ENCODE measurements at places on chromosomes 2 and 18. TPM values are rescaled to one million over a fixed set of nuclear protein-coding genes. Genes with fewer than 3 reads are reported as not detected.

C2orf80 gene
- total RNA-seq, result not detected

GRCh38 chr2:239250216-239251081 is 150.4 kb downstream of the HDAC4 start:
- DNase-seq, result no peak

- no peak for DNase-seq
Observed at GRCh38 chr2:190723397-190724090, 74.7 kb downstream of the NAB1 start.

DNA sequence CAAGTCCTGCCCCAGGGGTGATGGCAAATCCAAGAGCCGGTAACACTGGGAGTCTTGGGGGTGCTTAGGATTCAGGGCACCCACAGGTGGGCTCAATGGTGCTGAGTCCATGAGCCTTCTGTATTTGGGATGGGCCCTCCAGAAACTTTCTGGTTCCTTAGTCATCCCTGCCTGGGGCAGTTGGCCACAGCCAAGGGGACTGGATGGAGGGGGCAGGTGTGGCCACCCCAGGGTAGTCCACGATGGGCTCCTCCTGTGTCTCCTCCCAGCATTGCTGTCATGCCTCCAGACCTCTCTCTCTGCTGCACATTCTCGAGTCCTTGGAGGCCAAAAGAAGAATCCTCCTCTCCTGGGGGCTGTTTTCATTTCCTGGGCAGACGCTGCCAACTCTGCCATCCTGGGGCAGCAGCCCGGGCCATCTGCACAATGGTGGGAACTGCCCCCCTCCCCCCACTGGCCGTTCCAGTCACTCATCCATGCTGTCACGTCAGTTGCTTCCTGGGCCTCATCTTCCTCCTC is 158.0 kb upstream of the TWIST2 start:
- no peak for DNase-seq

DNA sequence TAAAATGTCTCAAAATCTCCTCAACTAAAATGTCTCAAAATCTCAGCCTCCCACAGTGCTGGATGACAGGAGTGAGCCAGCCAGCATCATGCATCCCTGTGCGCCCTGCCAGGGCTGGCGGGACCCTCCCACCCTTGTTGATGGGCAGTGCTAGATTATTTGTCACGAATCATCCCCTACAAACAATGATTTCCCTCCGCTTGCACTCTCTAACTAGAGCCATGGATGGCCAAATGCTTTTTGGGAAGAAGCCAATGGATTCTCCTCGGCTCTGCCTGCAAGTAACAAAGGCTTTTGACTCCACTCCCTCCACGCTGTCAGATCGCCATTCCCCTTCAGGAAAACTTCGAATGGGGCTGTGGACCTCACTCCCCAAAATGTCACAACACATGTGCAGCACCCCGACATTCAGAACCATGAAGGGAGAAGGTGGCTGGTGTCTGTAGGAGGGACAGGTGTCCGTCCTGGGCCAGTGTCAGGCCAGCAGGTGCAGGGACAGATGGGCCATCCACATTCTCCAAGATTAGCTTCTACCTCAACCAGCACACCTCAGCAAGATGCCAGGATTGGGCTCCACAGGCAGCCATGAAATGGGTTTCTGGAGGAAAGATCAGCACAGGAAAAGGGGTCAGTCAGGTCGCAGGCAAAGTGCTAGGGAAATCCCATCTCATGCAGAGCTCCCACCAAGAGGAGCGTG is 11.5 kb downstream of the AMER3 start:
- DNase-seq, result no peak

C1QL2 gene
- total RNA-seq, result not detected

DNA sequence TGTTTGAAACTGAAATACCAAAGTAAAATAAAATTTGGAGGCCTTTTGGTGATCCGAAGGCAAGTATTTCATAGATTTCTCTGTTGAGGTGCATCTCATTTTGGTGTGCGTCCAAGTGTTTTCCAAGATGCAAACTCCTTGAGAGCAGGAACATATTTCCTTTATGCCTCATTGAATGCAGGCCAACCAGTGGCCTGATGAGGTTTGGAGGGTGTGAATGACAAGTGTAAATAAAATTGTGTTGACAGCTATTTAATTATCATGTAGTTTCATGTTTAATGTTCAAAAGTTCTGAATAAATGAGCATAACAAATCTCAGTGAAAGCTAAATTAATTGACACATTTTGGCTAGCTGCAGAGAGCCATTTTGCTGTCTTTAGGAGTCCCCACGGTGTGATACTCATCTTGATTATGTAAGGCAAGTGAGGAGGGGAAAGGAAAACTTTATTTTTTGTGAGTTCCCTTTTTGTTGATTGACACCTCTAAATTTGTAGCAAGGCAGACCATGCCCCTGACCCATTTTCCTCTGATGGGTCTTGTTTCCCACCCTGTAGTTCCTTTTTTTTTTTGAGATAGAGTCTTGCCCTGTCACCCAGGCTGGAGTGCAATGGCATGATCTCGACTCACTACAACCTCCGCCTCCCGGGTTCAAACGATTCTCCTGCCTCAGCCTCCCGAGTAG is 6.3 kb upstream of the LTBP1 start:
- DNase-seq, result no peak

DNA sequence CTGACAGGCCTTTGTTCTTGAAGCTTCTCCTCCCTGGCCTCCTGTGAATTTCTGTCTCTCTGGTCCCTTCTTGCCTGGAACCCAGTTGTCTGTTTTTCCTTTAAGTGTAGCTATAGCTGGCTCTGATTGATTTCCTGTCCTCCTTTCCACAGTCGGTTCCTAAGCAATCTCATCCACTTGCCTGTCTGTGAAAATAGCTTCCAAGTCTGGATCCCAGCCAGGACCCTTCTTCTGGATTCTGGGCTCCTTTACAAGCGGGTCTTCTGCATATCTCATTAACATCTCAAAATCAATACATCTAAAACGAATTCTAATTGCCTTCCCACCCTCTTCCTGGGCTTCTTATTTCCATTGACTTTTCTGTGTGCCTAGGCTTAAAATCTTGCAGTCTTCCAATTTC is 124.9 kb downstream of the DAW1 start:
- no peak for DNase-seq

DNA sequence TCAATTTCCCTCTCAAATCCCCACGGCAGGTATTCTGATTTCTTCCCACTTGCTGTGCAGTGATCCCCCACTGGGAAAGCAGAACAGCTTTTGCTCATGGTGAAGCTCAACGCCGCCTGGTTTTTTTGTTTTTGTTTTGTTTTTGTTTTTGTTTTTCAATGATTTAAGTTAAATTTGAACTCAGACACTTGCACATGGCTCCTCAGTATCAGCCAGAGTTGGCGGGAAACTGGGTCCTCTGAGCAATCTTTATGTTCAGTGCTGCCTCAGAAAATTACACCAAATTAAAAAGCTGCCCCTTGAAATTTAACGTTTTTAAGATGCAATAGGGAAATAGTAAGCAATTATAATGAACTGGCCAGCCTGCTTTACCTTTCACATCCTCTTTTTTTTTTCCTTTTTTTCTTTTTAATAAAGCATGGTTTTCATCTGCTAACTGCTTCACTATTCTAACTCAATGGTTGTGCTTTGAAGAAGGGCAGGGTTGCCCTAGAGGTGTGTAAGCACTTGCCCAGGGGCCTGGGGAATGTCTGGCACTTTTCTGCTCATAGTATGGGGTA is 277.0 kb upstream of the HNRNPA3 start:
- DNase-seq, result no peak

AMER3 gene
- total RNA-seq, result not detected

DNA sequence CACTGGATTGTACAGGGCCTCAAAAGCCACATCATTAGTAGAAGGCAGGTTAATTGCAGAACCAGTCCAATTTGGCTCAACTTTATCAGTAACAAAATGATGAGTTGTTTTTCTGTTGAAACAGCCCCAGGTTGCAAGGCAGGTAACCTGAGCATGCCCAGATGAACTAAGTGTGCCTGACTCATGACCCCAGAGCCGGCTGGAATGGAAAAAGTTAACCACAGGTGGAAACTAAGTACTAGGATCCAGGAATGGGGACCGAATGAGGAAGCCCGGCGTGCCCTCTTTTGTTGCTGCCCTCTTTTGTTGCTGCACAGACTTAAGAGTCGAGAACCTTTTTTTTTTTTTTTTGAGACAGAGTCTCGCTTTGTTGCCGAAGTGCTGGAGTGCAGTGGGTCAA is 79.5 kb upstream of the YWHAQ start:
- peak; percentile 78 for DNase-seq

DNA sequence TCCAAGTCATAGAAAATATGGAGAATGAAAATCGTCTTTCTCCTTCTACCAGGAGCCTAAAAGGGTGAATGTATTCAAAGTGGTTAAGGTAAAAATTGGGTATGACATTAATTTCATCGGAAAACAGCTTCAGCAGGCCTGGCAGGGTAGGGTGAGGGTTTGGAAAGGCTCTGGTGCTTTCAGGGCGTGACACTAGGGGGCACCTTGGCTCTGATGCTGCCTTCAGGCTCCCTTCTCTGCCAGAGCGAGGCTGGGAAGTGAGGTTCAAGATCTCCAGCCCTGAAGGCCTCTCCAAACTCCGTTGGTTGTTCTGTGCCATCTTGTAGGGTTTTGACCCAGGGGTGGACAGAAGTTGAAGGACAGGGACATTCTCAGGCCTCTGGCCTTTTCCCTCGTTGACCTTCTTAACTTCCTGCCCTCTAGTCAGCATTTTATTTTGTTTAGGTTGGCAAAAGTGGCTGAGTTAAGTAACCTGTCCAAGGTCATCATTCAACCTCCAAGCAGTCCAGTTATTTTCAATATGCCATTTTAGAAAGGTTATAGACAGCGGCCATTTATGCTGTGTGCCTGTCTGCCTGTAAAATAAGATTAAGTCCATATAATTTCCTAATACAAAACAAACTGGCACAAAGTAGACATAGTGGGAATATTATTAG is 40.3 kb downstream of the EML6 start:
- DNase-seq, result peak; percentile 51

DNA sequence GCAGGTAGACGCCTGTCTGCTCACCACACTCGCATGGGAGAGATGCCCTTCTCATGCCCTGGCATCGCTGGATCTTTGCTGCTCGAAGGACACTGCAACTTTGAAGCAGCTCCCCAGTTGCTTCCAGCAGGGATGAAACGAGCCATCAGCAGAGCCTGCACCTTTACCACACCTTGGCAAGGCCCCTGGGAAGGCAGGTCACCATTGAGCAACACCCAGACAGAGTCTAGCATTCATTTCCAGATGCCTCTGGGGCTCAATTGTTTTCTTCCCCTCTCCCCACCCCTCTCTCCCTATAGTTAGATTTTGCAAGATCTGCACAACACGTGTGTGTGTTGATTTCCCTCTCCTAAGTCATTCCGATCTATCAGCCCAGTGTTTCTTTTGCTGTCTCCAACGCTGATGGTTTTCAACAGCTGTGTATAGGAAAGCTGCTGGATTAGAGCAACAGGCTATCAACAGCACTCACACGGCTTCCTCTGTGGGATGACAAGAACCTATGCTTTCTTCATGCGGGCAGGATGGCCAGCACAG is 25.6 kb upstream of the INHBB start:
- DNase-seq, result no peak

DNA sequence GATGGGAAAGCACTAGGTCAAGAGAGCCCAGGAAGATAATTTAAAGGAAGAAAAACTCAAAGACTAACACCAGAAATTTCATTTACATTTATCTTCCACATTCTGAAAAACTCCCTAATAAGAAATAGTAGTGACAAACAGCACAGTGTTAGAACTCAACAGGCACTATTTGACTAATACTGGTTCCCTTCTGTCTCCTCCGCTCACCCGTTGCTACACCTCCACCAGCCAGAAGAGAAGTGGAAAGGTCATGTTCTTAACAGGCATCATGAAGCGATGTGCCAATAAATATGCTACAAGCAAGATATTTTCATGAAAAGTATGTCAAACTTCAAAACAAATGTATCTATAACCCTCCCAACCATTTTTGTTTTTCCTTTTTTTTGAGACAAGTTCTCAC is 5.7 kb downstream of the ROCK1 start:
- DNase-seq, result no peak
